ENCODE measurements at places on chromosomes 13 and 19.

DNA sequence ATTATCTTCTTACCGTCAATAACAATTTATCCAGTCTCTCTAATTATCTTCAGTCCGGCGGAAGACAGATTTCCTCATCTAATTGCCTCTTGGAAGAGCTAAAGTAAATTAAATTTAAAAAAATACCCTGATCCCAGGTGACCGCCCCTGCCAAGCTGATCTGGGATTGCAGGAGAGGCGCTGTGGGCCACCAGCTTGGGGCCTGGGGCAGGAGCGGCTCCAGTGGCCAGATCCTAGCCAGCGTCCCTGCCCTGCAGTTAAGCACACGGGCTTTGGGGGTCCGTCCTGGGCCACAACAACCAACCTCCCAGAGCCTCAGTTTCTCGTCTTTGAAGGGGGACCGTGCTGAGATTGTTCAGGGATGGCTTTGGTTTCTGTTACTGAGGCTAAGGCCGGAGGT, 12.4 kb upstream of the TMEM255B start:
- DNase-seq: no peak

DNA sequence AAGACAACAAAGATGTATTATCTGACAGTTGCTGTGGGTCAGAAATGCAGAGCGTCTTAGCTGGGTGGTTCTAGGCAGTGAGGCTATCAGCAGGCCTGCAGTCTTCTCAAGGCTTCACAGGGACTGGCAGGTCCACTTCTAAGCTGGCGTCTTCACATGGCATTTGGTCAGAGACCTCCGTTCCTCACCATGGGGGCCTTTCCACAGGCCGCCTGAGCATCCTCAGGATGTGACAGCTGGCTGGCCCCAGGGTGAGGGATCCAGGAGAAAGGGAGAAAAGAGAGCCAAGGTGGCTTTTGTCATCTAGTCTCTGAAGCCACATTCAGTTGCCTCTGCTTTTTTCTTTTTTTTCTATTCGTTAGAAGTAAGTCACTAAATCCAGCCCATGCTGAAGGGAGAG, 50.3 kb downstream of the FGF14 start:
- DNase-seq: no peak

- no peak for DNase-seq
Observed at GRCh38 chr13:20161275-20161950, 561 bp upstream of the GJA3 start.

DNA sequence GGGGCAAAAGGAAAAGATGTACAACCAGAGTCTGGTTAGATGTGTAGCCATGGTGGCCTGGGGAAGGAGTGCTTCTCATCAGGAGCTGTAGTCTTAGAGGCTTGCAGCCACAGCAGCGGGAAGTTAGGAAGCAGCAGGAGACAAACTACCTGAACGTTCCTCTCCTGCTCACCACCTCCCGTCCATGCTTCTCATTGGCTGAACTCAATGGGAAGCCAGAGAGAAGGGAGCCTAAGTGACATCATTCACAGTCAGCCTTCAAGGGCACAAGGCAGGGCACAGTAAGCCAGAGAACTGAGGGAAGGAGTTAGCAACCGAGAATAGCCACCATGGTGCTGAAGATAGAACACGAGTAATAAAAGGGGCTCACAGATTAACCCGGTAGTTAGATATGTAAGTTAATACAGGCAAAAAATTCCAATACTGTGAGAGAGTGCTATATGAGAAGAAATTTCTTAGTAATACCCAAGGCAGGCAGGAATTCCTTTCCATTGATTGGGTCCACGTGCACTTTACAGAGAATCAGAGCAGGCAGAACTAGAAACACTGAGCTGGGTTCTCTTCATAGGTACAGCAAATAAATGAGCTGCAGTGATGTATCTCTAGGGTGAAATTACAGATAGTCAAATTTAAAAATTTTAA, 391.5 kb upstream of the DACH1 start:
- no peak for DNase-seq

- DNase-seq: no peak
Observed at GRCh38 chr19:2291185-2291751, 9.3 kb upstream of the PEAK3 start.

GRCh38 chr13:23899555-23899954, 2.3 kb upstream of the C1QTNF9B start:
- peak; percentile 45 for DNase-seq

GRCh38 chr13:73284081-73284874, 225.5 kb downstream of the KLF5 start:
- DNase-seq: no peak

DNA sequence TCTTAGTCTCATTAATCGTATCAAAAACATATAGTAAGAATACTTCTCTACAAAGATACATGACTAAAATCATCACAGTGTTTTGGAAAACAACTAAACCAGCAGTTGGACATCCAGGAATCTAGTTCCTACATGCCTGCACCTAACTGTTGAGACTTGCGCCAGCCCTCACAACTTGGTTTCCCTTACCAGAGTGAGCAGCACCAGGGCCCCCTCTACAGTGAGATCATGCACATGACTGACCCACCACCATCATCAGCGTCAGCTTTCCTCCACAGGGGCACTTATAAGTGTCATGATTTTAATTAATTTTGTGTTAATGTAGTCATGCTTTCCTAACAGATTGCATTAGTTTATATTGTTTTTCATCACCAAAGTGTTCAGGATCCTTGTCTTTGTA, 1322.0 kb downstream of the EFNB2 start:
- DNase-seq: no peak

GRCh38 chr13:28624707-28625432, 34.1 kb upstream of the POMP start:
- no peak for DNase-seq

DNA sequence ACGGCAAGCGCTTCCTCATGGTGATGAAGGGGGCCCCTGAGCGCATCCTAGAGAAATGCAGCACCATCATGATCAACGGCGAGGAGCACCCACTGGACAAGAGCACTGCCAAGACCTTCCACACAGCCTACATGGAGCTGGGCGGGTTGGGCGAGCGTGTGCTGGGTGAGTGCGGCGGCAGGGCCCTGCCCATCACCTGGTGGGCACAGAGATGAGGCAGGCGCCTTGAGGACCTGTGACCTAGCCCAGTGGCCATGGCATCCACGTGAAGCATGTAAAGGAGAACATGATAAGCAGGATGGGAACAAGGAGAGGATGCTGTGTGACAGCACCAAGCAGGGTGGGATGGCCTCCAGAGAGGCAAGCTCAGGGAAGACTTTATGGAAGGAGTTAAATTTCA, 18.5 kb downstream of the ATP12A start:
- DNase-seq: no peak

DNA sequence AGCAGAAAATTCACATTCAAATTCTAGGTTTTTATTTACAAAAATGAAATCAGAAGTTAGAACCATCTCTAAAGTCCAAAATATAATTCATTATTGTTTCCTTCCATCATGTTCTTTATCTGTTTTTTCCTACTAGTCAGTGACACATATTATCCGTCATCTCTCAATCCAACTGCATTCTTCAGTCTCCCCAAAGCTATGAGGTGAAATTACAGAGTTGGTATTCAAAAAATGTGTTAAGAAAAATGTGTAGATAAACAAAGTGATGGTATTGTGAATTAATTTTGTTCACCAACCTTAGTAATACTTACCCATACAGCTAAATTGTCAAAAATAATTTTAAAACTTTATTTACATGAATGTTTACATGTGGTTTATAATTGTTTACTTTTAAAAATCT, 448.7 kb upstream of the MIR17HG start:
- DNase-seq: no peak

DNA sequence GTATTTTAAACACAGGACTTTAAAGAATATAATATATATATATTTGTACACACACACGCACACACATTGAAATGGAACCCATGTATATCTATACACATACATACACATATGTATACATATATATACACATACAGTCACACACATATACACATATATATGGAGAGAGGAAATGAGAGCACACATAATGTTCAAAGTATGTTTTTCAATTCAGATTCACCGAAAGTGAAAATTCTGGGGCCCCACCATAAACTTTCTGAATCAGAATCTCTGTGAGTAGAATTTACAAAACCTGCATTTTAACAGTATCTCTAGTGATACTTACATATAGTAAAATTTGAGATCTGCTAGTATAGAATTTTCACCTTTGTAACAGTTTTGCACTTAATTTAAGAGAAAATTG, 60.4 kb upstream of the OBI1 start:
- DNase-seq: no peak

DNA sequence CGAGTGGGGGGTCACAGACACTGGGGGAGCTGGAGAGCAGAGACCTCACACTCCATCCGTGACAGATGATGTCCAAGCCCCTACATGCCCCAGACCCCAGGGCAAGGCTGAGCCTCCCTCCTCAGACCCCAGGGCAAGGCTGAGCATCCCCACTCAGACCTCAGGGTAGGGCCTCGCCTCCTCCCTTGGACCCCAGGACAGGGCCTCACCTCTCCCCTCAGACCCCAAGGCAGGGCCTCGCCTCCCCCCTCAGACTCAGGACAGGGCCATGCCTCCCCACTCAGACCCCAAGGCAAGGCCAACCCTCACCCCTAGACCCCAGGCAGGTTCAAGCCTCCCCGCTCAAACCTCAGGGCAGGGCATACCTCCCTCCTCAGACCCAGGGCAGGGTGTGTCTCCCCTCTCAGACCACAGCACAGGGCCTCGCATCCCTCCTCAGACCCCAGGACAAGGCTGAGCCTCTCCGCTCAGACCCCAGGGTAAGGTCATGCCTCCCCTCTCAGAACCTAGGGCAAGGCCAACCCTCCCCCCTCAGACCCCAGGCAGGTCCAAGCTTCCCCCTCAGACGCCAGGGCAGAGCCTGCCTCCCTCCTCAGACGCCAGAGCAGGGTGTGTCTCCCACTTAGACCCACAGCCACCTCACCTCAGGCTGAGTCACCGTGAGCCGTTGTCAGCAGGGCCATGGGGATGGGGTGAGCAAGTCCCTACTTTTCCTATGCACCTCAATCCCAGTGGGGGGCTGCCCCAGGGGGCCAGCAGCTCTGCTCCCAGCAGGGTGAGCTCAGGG, 1.7 kb upstream of the S1PR4 start:
- DNase-seq: no peak

DNA sequence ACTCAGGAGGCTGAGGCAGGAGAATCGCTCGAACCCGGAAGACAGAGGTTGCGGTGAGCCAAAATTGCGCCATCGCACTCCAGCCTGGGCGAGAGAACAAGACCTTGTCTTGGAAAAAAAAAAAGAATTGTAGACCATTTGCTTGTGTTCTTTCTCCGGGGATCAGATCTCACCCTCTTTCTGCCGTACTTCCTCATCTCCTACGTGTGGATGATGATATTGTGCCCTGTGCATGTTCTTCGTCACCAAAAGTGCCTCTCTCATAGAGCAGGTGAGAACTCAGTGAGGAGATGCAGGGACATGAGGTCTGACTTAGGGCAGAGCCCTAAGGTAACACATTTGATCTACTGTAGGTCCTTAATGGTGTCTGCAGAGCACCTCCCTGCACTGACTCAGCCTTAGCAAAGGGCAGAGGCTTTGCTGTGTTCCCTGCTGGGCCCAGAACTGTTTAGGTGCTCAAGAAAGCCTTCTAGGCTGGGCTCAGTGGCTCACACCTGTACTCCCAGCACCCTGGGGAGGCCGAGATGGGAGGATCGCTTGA, 1.3 kb downstream of the APOC2 start:
- DNase-seq: peak; percentile 97

GRCh38 chr13:114334305-114335053, 20.2 kb downstream of the CHAMP1 start:
- no peak for DNase-seq

GRCh38 chr13:25654322-25654721, 282.5 kb downstream of the ATP8A2 start:
- no peak for DNase-seq

DNA sequence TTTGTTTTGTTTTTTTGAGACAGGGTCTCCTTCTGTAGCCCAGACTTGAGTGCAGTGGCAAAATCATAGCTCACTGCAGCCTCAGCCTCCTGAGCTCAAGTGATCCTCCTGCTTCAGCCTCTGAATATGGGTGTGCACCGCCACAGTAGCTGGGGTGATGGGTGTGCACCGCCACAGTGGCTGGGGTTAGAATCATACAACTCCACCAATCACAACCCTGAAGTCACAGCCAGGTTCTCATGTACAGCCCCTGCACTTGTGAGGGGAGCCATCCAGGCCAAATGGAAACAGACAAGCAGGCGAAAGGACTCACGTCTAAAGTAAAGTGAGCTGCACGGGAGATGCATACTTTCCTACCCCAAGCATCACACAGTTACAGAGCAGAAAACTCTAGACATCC, 63.1 kb upstream of the RANBP3 start:
- DNase-seq: no peak

- no peak for DNase-seq
Observed at GRCh38 chr19:15374105-15374651, 5.4 kb downstream of the AKAP8 start.

DNA sequence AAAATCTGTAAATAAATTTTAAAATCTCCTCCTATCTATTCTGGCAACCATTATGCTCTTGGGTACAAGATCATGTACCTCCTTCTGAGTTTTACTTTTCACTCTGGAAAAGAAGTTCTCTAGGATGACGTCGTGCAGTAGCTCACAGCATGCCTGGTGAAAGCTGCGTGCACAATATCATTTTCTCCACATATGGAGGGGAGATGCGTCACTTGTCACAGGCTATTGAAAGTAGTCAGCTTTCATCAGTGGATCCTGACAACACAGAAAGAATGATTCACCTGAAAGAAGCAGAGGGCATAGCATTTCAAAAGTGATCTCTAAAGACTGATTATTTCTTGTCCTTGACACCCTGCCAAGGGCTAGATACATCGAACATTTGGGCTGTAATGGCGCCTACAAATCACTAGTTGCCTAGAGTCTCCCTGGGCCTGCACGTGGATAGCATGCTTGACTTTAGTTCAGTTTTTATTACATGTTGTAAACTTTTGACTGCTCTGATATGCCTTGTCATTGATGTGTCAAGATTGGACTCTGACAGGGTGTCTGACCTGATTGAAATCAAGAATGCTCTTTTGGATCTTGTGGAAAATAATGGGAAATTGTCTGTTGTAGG, 1365.6 kb downstream of the OLFM4 start:
- no peak for DNase-seq

DNA sequence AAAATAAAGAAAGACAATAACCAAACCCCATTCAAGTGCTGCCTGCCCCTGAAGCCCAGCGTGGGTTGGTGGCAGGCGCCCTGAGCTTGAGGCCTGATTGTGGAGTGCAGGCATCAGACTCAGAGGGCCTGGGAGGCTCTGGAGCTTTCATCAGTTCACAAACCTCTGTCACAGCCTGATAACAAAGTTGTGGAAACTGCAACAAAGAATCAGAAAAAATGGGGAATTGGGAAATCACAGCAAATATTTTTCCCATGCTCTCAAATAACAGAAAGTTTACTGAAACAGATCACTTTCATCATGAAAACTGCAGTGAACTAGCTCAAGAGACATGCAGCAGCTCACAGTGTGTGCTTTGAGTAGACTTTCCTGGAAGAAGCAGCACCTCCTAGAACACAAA, 793.6 kb downstream of the UQCRFS1 start:
- no peak for DNase-seq

All from MV-4-11 (cell line).